Activated CD4-positive, alpha-beta T cell treated with anti-CD3 and anti-CD28 coated beads for 36 hours (primary cell): ENCODE measurements at places on chromosomes 13 and 19.
A peak's percentile ranks its signal among the peaks of the same experiment; 100 is the strongest.

GRCh38 chr19:5996623-5997320 is 18.8 kb upstream of the RANBP3 start:
- no peaks in the 10 kb centered on the region for H3K27me3 ChIP-seq
- H3K4me1 ChIP-seq: no peaks in the 10 kb centered on the region
- no peak for DNase-seq
- no peak overlapping the region for H3K27ac ChIP-seq

DNA sequence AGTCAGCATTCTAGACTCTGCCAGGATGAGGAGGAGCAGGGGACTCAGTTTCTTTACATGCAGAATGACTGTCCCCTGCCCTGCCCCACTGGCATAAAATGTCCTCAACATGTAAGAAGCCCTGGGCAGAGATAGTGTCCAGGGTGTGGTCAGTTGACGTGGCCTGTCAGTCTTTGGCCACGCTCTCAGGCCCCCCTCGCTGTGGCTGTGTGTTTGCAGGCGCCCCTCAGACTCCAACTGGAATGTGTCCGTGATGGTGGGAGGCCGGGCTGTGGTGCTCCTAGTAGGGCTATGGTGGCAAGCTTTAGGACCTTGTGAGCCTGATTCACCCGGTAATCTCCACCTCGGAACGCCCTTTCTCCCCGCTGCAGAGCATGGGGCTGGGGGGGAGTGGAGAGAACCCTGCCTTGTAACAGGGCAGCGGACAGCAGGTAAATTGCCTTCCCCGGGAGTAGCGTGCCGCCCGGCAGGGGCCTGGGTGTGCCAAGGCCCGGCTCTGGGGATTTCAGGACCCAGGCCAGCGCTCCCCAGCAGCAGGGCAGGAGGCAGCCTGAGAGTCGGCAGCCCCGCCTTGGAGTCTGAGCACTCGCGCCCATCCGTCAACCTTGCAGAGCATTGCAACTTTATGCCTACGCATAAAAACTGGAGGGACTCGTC is 62.3 kb downstream of the CHST8 start:
- H3K36me3 ChIP-seq: no peaks in the 10 kb centered on the region
- H3K27me3 ChIP-seq: peaks cover 26% of the 10 kb centered on the region
- no peak overlapping the region for H3K4me3 ChIP-seq
- H3K4me1 ChIP-seq: no peaks in the 10 kb centered on the region

DNA sequence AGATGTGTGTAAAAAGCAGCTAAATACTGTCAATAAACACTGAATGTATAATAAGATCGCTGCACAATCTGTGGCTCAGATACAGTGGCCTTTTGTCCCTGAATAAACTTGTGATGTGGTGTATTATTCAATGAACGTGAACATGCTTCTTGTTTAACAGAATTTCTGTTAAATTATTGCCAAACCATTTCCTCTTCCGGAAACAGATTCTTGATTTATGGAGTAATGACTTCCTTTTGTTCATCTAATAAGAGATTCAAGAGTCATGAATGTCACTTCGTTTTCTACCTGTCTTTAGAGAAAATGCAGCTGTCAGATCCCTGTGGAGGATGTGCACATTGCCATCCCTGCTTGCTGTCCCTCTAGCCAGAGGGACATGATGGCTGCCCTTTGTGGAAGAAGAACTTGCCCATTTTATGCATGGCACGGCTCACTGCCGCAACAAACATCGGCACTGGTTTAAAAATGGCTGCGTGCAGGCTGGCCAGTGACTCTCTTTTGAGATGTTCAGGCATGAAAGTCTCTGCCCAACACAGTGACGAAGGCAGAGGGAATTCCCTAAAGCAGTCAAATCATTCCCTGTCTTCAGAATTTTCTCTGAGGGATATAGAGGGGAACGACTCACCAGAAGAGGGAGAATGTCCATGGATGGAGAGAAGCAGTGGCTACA is 3.1 kb upstream of the TNFSF13B start:
- peak overlapping the region; percentile 89 for H3K27ac ChIP-seq
- DNase-seq: no peak
- peaks cover 39% of the 10 kb centered on the region for H3K4me1 ChIP-seq
- H3K4me3 ChIP-seq: peak overlapping the region; percentile 34

DNA sequence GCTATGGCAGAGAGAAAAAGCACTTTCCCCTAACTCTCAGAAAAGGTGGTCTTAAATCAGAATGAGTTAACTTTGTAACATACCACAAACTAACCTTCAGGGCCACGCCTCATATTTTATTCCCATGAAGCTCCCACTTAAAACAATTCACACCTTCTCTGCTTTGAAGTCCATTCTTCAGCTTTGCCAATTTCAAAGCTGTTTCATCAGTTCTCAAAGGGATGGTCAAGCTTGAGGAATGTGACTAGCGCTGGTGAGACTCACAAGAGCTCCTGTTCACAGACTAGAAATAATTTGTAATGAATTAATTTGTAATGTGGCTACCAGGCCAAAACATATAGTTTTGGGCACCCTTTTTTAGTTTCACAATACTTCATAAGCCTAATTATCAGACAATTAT is 68.2 kb downstream of the STK24 start:
- DNase-seq: no peak
- peaks cover 96% of the 10 kb centered on the region for H3K4me1 ChIP-seq
- H3K27me3 ChIP-seq: no peaks in the 10 kb centered on the region
- H3K27ac ChIP-seq: peak overlapping the region; percentile 93

GRCh38 chr13:98299235-98299965 is 122.3 kb upstream of the RNF113B start:
- peaks cover 12% of the 10 kb centered on the region for H3K27me3 ChIP-seq
- no peak overlapping the region for H3K4me3 ChIP-seq
- DNase-seq: no peak
- H3K27ac ChIP-seq: no peak overlapping the region

DNA sequence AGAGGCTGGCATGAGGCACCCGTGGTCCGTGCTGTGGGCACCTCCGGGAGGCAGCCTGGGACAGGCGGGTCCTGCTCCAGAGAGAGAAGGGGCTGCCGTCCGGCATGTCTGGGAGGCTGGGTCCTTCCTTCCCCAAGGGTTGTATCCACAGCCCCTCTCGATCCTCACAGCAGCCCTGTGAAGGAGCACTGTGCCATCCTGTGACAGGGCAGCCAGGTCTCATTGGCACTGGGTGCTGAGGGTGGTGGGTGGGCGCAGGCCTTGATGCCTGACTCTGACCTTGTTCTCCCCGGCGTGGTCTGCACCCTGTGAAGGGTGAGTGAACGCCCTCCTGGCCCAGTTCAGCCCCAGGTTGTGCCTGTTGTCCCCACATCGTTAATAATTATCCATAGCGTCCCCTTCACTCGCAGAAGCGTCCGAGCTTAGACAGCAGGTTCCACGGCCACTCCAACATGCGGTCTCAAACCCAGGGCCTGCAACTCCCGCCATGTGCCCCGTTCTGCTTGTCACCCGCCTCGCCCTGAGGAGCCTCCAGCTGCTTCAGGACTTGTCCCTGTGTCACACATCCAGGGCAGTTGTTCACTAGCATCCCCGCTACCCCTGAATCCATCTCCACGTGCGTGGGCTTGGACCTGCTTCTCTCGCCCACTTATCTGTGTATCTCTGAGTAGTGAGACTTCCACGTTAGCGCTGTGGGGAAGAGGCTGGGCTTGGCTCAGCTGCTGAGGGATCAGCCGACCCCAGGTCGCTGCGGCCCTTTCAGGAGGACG is 10.6 kb downstream of the ATP11A start:
- H3K27me3 ChIP-seq: no peaks in the 10 kb centered on the region
- peaks cover 13% of the 10 kb centered on the region for H3K36me3 ChIP-seq
- H3K4me1 ChIP-seq: peaks cover 39% of the 10 kb centered on the region
- no peak overlapping the region for H3K27ac ChIP-seq

- H3K4me3 ChIP-seq: peak overlapping the region; percentile 59
- no peaks in the 10 kb centered on the region for H3K27me3 ChIP-seq
- H3K36me3 ChIP-seq: peaks cover 14% of the 10 kb centered on the region
- H3K27ac ChIP-seq: peak overlapping the region; percentile 95
- peak; percentile 89 for DNase-seq
These were observed 40.8 kb upstream of the ISYNA1 start for GRCh38 chr19:18478545-18479311.

- no peaks in the 10 kb centered on the region for H3K27me3 ChIP-seq
- no peaks in the 10 kb centered on the region for H3K4me1 ChIP-seq
- no peak for DNase-seq
- peaks cover 56% of the 10 kb centered on the region for H3K36me3 ChIP-seq
- H3K27ac ChIP-seq: no peak overlapping the region
These were observed 36.7 kb downstream of the DNAJC3 start for GRCh38 chr13:95713651-95714050.

DNA sequence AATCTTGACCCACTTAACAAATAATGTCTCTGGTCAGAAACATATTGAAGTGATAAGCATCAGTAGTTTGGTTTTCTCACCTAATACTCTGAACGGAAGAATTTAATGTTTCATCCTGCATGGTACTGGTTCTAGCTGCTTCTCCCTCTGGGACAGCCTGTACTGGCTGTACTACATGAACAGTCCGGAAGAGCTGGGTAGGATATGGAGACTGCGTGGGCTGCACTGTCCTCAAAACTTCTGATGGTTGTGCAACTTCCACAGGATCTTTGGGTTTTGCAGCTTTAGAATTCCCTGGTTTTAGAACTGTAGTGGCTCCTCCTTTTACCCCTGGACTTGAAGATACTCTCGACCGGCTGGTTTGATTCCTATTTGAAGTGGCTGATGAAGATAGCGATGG is 78.3 kb downstream of the ELF1 start:
- DNase-seq: no peak
- H3K27me3 ChIP-seq: no peaks in the 10 kb centered on the region
- H3K4me1 ChIP-seq: peaks cover 13% of the 10 kb centered on the region
- H3K36me3 ChIP-seq: peaks cover 47% of the 10 kb centered on the region

DNA sequence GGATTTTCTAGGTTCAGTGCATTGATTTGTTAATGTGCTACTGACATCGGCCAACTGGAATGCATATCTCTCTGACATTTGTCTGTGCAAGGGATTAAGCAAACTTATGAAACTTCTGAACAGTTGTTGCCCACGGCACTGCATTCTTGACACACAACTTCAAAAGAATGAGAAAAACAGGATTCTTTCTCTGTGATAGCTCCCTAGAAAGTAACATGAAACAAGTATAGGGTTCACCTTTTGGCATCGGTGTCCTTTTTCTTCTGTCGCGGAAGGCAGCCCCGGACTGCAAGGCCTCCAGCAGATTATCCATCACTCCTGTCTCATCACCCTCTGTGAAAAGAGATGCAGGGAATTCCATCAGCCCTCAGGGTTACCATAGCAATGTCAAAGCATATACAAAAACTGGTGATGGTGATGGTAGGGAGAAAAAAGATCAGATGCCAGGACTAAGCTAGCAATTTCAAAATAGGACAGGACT is 389.2 kb downstream of the DIAPH3 start:
- H3K36me3 ChIP-seq: no peaks in the 10 kb centered on the region
- H3K4me3 ChIP-seq: no peak overlapping the region
- no peak for DNase-seq
- H3K27me3 ChIP-seq: no peaks in the 10 kb centered on the region

DNA sequence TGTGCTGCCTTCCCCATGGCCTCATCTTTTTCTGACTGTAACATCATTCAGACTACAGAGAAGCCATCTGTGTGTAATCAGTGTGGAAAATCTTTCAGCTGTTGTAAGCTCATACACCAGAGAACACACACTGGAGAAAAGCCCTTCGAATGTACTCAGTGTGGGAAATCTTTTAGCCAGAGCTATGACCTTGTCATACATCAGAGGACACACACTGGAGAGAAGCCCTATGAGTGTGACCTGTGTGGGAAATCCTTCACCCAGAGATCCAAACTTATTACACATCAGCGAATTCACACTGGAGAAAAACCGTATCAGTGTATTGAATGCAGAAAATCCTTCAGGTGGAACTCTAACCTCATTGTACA is 17.2 kb upstream of the ZNF8 start:
- no peak for DNase-seq
- H3K4me3 ChIP-seq: no peak overlapping the region
- H3K27ac ChIP-seq: no peak overlapping the region
- H3K4me1 ChIP-seq: no peaks in the 10 kb centered on the region
- no peaks in the 10 kb centered on the region for H3K27me3 ChIP-seq
- peaks cover 97% of the 10 kb centered on the region for H3K36me3 ChIP-seq

- peaks cover 38% of the 10 kb centered on the region for H3K36me3 ChIP-seq
- peak overlapping the region; percentile 86 for H3K27ac ChIP-seq
- H3K27me3 ChIP-seq: no peaks in the 10 kb centered on the region
- H3K4me3 ChIP-seq: peak overlapping the region; percentile 7
- peaks cover 84% of the 10 kb centered on the region for H3K4me1 ChIP-seq
These were observed 9.6 kb upstream of the GPR183 start for GRCh38 chr13:99316657-99317256.

- peaks cover 59% of the 10 kb centered on the region for H3K4me1 ChIP-seq
- DNase-seq: no peak
- peaks cover 14% of the 10 kb centered on the region for H3K36me3 ChIP-seq
- H3K27me3 ChIP-seq: no peaks in the 10 kb centered on the region
- peak overlapping the region; percentile 76 for H3K4me3 ChIP-seq
- peak overlapping the region; percentile 61 for H3K27ac ChIP-seq
These were observed 11.2 kb upstream of the CEACAM21 start for GRCh38 chr19:41564515-41565378.

DNA sequence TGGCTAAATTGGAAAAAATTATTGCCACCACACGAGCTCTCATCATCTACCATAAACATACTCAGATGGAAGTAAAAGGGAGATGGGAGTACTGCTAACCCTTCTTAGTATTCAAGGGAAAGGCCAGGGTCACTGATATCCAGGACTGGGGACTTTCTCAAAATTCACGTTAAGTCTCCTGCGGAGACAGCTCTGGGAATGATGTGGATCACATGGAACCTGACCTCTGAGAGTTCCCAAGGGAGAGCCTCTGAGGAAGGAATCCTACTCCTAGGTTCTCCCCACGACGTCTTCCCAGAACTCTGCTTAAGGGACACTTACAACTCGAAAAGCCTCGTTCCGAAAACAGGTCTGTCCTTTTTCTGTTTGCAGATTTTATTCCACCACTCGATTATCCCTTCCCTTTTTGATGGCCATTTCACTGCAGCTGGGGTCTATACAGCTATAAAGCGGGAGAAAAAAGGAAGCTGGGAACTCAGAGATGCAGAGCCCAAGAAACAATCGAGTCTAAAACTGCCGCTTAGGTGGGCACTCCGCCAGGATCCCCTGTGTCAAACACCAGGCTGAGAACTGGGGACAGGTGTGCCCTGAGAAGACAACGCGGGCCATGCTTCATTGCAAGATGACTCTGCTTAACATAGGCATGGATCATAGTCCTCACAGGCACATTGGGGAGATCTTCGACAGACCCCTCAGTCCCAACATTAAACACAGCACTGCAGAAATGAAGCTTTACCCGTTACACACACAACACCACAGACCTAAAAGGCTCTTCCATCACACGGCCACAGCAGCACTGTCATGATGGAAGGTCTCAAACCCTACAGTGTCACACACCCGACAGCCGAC is 823 bp upstream of the ZNF567 start:
- peaks cover 66% of the 10 kb centered on the region for H3K36me3 ChIP-seq
- peak overlapping the region; percentile 96 for H3K27ac ChIP-seq
- no peak for DNase-seq
